Stimulated activated naive CD4-positive, alpha-beta T cell treated with Interleukin-2 at 50 U/mL for 16 hours (primary cell): ENCODE measurements at places on chromosomes 5 and 9.

DNA sequence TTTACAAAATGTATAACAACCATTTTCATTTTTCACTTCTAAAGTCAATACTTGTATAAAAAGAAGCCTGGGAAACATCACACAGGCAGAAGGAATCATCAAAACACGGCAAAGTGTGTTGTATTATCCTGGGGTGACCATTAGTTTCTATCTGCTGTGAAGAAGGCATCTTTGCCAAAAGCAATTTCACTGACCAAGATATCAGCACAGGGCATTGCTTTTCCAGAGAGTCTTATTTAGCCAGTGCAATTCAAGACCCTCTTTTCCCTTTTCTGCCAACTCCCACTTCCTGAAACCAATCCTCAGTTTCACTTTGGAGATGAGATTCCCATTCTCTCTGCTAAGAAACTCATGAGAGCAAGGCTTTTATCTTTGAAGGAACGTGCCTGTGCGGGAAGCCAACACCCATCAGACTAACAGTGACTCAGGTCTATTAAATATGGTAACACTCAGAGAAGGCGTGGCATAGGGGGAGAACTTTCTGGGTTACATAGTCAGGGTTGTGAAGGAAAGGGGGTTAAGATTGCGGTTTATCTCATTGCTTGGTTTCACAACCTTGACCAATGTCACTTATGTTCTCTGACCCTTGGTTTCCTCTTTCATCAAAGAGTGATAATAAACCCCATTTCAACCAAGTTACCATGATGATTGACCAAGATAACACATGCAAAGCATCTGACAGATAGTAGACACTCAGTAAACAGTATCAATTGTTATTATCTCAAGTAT lies 666.9 kb upstream of the KLF4 start:
- no peak for DNase-seq

DNA sequence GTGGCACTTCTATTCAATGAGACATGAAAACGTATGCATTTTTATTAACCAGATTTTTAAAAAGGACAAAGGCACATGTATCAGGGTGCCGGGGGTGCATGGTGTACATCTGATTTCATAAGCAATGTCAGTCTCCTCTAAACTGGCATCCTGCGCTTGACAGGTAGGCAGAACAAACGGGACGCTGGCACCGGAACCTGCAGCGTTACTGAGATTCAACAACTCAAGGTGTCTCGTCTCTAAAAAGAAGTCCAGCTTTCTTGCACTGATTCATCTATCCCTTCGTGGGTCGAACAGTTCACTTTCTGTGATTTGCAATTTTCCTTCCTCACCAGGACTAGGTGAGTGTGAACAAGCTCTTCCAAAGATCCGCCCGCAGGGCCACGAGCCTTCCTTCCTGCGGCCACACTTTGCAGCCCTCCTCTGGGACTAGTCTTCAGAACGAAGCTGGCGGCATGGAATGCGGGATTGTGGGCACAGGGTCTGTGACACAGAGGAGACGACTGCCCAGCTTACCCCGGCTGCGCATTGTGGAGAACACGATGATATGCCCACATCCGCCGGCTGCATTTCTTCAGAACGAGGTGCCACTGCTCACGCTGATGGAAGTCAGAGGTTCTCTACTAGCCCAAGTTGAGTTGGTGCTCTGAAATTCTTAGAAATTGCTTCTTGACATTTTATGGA lies 7.2 kb downstream of the SLC6A3 start:
- no peak for DNase-seq

GRCh38 chr9:15612962-15613361 lies 60.1 kb downstream of the CCDC171 start:
- DNase-seq: no peak

GRCh38 chr9:135850737-135851136 lies 56.6 kb downstream of the CAMSAP1 start:
- no peak for DNase-seq

- DNase-seq: no peak
These were observed 189.4 kb downstream of the CCDC192 start for GRCh38 chr5:127892467-127893207.

DNA sequence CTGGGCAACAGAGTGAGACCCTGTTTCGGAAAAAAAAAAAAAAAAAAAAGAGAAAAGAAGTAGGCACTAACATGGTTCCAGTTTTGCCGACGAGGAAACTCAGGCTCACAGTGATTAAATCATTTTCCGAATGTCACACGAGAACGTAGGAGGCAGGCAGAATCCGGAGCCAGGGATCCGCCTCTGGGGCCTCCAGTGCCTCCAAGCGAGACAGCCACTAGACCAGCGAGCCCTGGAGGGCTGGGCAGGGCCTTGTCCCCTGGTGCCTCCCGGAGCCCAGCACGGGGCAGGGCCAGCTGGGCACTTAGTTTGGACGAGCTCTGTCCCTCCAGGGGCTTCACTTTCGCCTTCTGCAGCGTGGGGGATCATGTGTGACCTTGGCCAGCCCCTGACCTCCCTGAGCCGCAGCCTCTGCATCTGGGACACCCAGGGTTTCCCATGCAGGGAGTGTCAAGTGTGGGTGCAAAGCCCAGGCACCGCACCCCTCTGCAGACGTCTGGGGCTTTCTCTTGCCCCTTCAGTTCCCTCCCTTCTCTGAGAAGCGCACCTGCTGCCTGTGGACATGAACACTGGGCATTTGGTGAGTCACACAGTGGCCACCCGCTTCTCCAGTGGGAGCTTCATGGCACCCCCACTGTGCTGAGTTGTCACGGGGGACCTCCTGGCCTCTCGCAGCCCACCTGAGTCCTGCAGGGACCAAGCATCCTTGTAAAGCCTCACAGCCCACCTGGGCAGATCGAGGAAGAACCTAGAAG lies 80.3 kb downstream of the RXRA start:
- no peak for DNase-seq

DNA sequence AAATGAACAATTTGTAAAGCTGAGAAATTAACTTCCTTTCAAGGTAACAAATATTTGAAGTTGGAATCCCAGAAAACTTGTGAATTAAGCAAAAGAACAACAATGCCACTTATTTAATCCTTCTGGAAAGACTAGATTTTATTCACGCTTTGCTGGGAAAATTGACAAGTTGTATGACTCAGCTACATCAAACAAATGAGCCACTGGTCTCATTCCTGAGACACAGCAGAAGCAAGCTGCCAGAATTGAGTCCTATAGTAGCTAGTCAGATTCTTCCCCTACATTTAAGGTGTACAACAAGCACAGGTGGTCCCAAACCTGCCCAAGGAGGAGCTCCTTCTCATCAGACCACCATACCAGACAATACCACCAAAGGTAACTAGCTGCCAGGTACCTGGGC lies 280.7 kb downstream of the SPOCK1 start:
- DNase-seq: no peak

DNA sequence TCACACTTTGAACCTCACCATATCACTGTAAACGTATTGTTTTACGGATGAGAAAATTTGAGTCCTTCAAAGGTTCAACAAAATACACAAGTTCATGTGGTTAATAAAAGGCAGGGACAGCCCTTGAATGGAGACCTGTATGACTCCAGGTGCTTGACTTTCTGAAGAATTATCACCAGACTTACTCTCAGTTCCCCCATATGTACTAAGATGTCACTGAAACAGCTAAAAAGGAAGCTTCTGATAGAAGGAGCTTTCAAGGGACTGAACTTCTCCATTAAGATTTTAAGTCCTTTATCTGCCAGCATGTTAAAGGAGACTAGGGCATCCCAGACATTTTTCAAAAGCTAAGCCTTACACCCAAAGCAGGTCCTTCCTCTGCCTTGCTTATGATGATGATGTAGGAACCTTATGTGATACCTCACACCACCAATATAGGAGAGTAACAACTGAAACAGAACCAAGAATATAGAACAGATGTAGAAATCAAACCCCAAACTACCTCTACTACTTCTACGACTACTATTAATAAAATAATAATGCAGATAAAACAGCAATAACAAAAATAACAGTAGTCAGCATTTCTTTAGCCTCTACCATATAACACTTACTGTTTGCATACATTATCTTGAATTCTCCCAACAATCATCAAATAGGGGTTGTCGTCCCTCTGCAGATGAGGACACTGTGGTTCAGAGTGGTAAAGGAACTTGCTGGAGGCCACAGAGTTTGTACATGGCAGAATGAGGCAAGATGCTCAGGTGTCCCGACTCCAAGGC lies 273.9 kb downstream of the ELAVL2 start:
- no peak for DNase-seq

GRCh38 chr5:167861129-167861927 lies 430.1 kb upstream of the WWC1 start:
- DNase-seq: no peak

- no peak for DNase-seq
These were observed 395.6 kb downstream of the DMAC1 start for GRCh38 chr9:7403839-7404487.

DNA sequence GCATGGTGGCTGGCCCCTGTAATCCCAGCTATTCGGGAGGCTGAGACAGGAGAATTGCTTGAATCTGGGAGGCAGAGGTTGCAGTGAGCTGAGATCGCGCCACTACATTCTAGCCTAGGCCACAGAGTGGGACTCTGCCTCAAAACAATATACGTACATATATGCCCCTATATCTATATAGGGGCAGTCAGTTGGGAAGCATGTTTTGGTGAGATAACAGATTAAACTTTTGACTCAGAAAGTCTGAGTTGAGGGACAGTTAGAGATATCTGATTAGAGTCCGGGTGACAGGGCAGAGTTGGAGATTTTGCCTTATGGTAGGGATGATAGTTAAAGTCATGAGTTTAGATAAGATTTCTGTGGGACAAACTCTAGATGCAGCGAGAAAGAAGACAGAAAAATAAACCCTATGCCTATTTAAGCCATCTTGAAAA lies 71.8 kb upstream of the ALDH1A1 start:
- no peak for DNase-seq

DNA sequence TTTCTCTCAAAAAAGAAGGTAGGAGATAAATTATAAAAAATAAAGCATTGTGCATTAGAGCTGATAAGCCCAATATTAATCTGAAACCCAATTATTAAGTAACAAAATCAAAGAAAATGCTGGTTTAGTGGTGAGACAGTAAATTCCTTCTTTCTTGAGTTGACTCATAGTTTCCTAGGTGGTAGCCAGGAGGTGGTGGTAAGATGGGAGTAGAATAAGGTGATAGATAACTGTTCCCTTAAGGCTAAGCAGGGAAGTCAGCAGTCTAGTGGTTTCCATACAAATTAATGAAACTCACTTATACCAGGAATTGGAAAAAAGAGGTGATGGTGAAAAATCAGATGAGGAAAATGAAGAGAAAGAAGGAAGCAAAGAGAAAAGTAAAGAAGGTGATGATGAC lies 23.2 kb downstream of the LYSMD3 start:
- no peak for DNase-seq
